ENCODE measurements at places on chromosomes 7 and 10.
A peak's percentile ranks its signal among the peaks of the same experiment; 100 is the strongest.

GRCh38 chr7:29115130-29115687 is 31.1 kb downstream of the CPVL start:
- DNase-seq: no peak

GRCh38 chr10:21526860-21527597 is 1.5 kb upstream of the SKIDA1 start:
- peak; percentile 57 for DNase-seq

DNA sequence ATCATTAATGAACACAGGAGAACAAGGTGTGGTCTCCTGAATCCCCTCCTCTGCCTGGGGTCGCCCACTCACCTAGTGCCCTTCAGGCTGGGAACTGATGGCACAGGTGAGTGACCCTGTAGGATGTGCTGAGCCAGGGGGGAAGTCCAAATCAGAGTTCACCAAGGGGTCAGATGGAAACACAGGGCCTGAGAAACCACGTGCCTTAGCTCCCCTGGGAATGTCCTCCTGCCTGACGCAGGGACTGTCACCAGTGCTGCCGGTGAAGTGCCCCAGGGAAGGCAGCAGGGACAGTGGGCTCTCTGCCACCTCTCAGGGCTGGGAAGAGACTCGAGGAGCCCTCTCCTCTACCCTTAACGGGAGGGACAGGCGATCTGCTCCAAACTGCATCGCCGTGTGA is 5.8 kb upstream of the PYROXD2 start:
- no peak for DNase-seq

- DNase-seq: no peak
These were observed 21.1 kb upstream of the PCBD1 start for GRCh38 chr10:70909326-70909935.

GRCh38 chr10:119370972-119371703 is 163.8 kb downstream of the GRK5 start:
- DNase-seq: peak; percentile 94

DNA sequence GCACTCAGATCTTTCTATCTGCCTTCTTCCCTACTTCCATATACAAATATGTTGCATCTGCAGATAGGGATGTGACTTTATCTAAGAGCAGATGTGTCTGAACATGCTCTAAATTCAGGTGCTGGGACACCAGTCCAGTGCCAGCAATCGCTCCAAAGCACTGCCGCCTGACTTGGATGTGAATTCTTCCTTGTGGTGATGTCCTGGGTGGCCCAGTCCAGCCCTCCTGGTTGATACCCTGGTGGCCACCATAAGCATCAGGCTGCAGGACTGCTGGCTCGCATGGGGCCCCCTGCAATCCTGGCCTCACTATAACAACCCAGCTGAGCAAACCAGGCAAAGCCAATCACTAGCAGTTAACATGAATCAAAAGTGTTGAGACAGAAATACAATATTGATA is 149.2 kb upstream of the PDE1C start:
- DNase-seq: no peak

DNA sequence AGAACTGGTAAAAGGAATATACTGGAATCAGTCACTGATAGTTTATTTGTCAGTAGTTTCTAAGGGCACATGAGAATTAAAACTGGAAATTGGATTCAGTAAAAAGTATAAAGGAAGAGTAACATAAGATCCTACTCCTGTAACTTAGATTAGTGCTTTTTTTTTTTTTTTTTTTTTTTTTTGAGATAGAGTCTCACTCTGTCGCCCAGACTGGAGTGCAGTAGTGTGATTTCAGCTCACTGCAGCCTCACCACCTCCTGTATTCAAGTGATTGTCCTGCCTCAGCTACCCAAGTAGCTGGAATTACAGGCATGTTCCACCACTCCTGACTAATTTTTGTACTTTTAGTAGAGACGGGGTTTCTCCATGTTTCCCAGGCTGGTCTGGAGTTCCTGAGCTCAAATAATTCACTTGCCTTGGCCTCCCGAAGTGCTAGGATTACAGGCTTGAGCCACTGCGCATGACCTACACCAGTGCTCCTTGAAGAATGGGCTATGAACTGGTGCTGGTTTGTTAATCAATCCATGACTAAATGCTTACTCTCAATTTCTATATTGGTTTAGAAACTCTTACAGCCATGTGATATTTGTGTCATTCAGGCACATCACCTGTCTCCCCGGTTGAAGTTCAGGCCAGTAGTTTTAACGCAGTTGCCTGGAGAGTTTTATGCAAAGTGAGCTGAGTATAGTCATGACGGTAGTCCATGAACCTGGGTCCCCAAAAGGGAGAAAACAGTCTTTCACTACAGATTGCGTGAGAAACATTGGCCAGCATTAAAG is 65.0 kb downstream of the ZEB1 start:
- no peak for DNase-seq

GRCh38 chr7:64183126-64183742 is 23.8 kb upstream of the ZNF735 start:
- no peak for DNase-seq

Data from hepatic stellate cell (primary cell).